ENCODE measurements at places on chromosomes 6 and 20.

DNA sequence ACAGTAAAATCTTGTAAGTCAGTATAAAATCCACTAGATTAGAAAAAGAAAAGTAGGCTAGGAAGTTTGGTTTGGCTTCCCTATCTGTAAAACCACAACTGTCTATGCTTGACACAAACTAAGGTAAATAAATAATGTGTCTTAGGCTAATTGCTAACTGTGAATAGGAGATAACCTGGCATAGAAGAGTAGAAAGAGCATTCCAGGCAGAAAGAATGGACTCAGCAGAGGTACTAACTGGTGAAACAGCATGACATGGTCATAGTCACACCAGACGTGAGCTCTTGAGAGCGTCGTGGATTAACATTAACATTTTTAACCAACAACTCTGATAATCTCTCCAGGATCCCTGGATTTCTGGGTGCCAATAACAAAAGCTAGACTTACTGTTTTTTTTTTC lies 8.7 kb upstream of the WTAP start:
- DNase-seq, result no peak

DNA sequence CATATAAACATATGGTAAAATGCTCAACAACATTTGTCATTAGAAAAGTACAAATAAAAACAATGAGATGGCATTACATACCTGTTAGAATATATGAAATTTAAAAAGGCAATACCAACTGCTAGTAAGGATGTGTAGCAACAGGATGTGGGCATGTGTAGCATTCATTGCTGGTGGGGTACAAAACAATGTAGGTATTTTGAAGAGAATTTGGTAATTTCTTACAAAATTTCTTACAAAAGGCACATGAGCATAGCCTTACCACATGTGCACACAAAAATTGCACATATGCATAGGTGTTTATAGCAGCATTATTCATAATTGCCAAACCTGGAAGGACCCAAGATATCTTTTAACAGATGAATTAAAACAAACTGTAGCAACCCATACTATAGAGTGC lies 1355.1 kb upstream of the CITED2 start:
- DNase-seq, result no peak

GRCh38 chr6:21022343-21023107 lies 488.3 kb downstream of the CDKAL1 start:
- peak; percentile 41 for DNase-seq

DNA sequence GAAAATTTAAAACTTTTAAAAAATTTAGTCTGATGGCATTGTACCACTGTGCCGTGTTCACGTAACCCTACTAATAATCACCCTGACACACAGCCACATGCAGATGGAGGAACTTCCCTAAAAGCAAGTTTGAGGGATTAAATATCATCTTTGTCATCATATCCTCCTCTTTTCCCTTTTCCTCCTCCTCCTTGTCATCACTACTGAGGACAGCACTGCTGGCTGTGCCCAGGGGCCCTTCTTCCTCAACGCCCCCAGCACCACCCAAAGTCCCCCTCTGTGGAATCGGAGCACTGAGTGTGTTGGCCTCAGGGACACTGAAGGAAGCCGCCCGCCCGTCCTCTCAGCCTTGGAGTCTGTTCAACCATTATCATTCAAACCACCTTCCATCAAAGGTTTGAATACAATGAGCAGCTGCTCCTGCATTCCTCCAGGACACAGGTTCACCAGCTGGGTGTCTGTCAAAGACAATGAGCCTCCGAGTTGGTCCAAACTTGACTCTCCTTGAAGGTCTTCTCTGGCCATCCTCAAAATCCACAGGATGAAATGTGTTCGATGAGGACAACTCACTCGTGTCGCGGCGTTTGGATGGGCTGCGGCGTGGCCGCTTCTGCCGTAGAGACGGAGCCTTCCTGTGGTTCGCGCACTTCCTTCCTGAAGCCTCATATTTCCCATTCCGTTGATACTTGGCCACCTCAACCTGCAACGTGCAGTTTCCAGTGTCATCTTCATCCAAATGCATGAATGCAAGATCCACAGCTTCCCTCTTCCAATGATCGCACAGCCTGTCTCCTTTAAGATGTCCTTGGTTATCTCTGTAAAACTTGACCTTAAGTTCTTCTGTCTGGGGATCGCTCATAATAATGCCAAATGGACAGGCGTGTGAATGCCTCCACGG lies 23.3 kb downstream of the NQO2 start:
- DNase-seq, result no peak

GRCh38 chr6:111267764-111268333 lies 180.5 kb downstream of the SLC16A10 start:
- DNase-seq, result no peak

GRCh38 chr20:19832875-19833274 lies 74.8 kb downstream of the RIN2 start:
- no peak for DNase-seq

Data from right lung (tissue), 10 donors.